Cortex of kidney (tissue), 1 donor: ENCODE measurements at places on chromosomes 1 and 21.

DNA sequence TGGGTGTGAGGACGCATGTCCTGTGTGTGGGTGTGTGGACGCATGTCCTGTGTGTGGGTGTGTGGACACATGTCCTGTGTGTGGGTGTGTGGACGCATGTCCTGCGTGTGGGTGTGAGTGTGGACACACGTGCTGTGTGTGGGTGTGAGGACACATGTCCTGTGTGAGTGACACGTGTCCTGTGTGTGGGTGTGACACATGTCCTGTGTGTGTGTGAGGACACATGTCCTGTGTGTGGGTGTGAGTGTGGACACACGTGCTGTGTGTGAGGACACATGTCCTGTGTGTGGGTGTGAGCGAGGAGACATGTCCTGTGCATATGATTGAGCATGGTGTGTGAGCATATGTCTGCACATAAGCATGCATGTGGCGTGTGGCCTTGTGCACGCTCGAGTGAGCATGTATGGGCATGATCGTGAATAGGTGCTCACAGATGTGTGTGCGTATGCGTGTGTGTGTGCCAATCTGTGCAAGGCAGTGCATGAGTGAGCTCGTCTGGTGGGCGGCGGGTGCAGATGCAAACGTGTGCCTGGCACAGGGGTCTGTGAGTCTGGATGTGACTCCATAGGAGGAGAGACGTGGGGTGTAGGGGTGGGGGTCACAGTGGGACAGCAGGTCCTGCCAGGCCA is 25.3 kb downstream of the MEGF6 start:
- DNase-seq, result no peak

DNA sequence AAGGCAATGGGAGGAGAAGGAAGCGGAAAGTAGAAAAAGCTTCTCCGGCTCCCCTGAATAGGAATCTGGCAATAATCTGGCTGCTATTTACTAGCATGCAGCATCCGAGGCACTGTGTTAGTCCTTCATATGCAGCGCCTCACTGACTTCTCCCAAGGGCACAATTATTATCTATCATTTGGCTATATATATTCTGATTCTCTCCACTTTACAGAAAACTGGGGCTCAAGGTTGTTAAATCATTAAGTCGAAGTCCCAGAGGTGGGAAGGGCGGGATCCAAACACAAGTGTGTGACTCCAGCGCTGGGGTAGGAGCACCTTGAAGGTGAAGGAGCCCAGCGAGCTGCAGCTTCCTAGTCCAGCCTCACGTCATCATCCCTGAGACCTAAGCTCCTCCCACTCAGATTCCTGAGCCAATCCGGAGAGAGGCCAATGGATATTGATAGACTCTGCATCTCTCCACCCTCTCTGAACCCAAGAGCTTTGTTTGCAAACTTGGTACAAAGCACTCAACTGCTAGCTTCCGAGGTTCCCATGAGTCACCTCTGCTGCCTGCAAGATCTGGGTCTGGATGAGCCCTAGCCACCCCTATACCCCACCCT is 16.6 kb upstream of the EYA3 start:
- DNase-seq, result no peak

GRCh38 chr21:40402884-40403582 is 443.9 kb downstream of the DSCAM start:
- no peak for DNase-seq

GRCh38 chr1:179251675-179252074 is 22.2 kb upstream of the ABL2 start:
- DNase-seq, result no peak

DNA sequence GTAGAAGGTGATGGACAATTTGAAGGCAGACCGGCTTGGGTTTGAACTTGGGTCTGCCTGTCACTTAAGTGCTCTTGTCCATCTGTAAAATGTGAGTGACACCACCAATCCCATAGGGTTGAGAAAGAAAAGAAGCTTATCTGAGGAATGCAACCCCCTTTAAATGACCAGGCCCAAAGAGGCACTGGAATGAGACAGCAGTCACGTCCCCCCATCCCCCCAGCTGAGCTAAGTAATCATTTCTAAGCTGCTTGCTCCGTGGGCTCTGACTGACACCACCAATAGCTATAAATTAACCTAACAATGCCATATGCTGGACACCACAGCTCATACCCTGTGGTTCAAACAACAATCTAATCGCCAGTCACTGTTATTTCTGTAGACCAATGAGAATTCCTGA is 15.1 kb downstream of the LCA5L start:
- DNase-seq, result no peak
